ENCODE measurements at places on chromosomes 3 and 15. TPM values are rescaled to one million over a fixed set of nuclear protein-coding genes. Genes with fewer than 3 reads are reported as not detected.

CKMT1B gene
- 41.1 TPM for polyA plus RNA-seq

MESP2 gene
- 0.56 TPM for polyA plus RNA-seq

UROC1 gene
- polyA plus RNA-seq = not detected

CHRNB4 gene
- 0.78 TPM for polyA plus RNA-seq

NR2F2 gene
- 39.7 TPM for polyA plus RNA-seq

SNTN gene
- not detected for polyA plus RNA-seq

EPHB3 gene
- polyA plus RNA-seq = 8.5 TPM

GOLGA6A gene
- polyA plus RNA-seq = not detected

CAMP gene
- 0.87 TPM for polyA plus RNA-seq

ACP3 gene
- 8.3 TPM for polyA plus RNA-seq

ARPP21 gene
- not detected for polyA plus RNA-seq

CHRNA7 gene
- 1.4 TPM for polyA plus RNA-seq

KBTBD12 gene
- polyA plus RNA-seq = 1.1 TPM

GRCh38 chr3:188956839-188957489 is 214.8 kb upstream of the TPRG1 start:
- no peaks in the 10 kb centered on the region for H3K27me3 ChIP-seq
- H3K27ac ChIP-seq = peak overlapping the region; percentile 69
- H3K36me3 ChIP-seq = no peaks in the 10 kb centered on the region
- no peak for DNase-seq
- no peak overlapping the region for H3K4me3 ChIP-seq

DNA sequence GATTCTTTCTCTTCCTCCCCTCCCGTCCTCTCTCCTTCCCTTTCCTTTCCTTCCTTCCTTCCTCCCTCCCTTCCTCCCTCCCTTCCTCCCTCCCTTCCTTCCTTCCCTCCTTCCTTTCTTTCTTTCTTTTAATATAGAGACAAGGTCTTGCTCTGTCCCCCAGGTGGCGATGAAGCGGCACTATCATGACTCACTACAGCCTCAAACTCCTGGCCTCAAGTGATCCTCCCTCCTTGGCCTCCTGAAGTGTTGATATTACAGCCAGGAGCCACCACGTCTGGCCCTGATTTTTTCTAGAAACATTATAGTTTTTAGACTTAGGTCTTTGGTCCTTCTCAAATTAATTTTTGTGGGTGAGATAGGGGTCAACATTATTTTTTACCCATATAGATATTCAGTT is 15.5 kb downstream of the GRM2 start:
- H3K27ac ChIP-seq = no peak overlapping the region
- no peak overlapping the region for H3K4me3 ChIP-seq
- DNase-seq = no peak
- H3K27me3 ChIP-seq = peaks cover 9% of the 10 kb centered on the region
- peaks cover 4% of the 10 kb centered on the region for H3K4me1 ChIP-seq

GRCh38 chr15:85963262-85963760 is 116.4 kb upstream of the AGBL1 start:
- H3K27me3 ChIP-seq = no peaks in the 10 kb centered on the region
- H3K4me1 ChIP-seq = no peaks in the 10 kb centered on the region
- DNase-seq = no peak
- no peak overlapping the region for H3K27ac ChIP-seq

DNA sequence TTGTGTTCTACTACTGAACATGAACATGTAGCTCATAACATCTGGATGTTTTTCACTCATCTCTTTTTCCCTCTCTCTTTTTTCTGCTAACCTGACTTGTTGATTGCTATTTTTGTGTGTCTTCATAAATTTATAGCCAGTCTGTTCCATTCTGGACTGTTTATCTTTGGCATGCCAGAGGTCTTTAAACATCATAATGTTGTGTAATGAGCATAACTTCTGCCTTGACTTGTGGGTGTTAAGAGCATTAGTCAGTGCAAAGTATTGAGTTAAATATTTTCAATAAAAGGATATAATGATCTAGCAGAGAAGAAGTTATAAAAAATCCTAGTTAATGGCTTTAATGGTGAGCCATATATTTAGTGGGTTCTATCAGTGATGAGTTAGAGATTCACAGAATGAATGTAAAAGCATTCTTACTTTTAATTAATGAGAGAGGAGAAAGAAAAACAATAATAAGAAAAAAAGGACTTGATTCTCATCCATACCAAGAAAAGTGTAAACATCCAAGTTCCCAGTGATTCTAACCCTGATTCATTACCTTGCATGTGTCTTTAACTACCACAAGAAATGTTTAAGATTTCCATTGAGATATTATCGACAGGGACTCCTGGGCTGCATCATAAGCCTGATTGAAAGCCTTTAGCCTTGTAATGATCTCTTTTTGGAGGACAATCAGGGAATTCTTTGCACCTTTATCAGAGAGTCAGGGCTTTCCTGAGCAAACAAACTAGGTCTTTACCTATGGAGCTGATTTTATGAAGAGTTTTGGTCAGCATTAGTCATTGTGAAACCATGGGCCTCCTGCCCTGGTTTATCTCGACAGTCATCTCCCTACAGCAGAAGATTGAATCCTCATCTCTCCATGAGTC is 22.9 kb downstream of the MITF start:
- no peaks in the 10 kb centered on the region for H3K27me3 ChIP-seq
- H3K36me3 ChIP-seq = no peaks in the 10 kb centered on the region
- no peak overlapping the region for H3K27ac ChIP-seq
- H3K4me3 ChIP-seq = no peak overlapping the region

- no peaks in the 10 kb centered on the region for H3K4me1 ChIP-seq
- no peak overlapping the region for H3K27ac ChIP-seq
- no peak overlapping the region for H3K4me3 ChIP-seq
- no peak for DNase-seq
- no peaks in the 10 kb centered on the region for H3K36me3 ChIP-seq
Measured at GRCh38 chr3:99111235-99111634, 209.7 kb upstream of the DCBLD2 start.

- H3K27ac ChIP-seq = peak within 1 kb of the TSS; percentile 89
- peaks cover 46% of the 10 kb centered on the region for H3K4me1 ChIP-seq
- no peaks in the 10 kb centered on the region for H3K27me3 ChIP-seq
- peak; percentile 99 for DNase-seq
Measured at GRCh38 chr15:63188926-63189871, at the start of gene RAB8B. RAB8B (plus strand) TSS chr15:63189606; CDS start chr15:63189625, 19 bp downstream.

DNA sequence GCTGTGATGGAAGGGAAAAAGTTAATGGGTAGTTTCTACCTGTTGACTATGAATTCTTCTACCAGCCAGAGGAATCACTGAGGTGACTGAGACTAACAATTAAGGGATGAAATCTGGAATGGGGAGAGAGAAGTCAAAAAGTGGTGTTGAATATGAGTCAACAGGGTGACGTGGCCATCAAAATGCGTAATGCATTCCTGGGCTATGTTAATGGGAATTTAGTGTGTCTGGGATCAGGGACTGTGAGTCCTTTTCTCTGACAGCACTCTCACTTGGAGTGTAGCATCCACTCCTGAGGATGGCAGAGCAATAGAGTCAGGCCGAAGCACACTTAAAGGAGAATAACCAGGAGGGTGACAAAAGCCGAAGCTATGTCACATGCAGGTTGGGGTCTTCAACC is 60.4 kb downstream of the MESD start:
- no peak for DNase-seq
- H3K4me1 ChIP-seq = peaks cover 19% of the 10 kb centered on the region
- H3K36me3 ChIP-seq = no peaks in the 10 kb centered on the region
- no peak overlapping the region for H3K27ac ChIP-seq
- no peaks in the 10 kb centered on the region for H3K27me3 ChIP-seq

DNA sequence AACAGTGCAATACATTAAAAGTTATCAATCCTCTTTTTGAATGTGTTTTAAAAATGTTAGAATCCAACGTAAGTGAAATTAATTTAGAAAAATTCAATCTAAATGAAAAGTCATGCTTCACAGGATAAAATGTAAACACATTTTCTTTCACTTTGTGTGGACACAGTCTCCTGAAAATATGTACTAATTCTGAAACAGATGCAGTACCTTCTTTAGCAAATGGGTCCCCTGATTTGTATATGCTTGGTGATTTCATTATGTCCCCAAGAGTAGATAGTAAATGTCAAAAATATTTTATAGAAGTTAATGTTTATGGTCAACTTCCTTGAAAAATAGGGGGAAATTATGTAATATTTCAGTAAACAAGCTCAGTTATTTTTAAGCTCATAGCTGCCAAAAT is 28.9 kb downstream of the FOXP1 start:
- no peaks in the 10 kb centered on the region for H3K36me3 ChIP-seq
- H3K27me3 ChIP-seq = no peaks in the 10 kb centered on the region
- no peak overlapping the region for H3K4me3 ChIP-seq
- H3K4me1 ChIP-seq = no peaks in the 10 kb centered on the region
- DNase-seq = no peak

DNA sequence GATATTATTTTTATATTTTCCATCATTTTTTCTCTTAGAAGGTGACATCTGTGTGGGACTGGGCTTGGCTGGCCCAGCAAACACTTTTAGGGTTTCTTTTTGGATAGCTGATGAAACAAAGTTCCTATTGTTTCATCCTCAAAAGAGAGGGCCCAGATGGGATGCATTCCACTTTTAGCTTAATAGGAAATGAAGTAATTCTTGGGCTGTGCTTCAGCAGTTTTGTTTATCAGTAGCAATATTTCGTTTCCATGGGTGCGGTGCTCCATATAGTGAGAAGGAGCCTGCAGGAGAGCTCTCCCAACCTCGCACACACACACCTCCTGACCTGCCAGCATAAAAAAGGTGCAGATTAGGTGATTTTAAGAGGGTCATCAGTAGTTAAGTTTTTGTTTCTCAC is 147.5 kb downstream of the AKAP13 start:
- DNase-seq = no peak
- no peaks in the 10 kb centered on the region for H3K27me3 ChIP-seq
- H3K27ac ChIP-seq = no peak overlapping the region
- H3K36me3 ChIP-seq = no peaks in the 10 kb centered on the region
- no peak overlapping the region for H3K4me3 ChIP-seq

DNA sequence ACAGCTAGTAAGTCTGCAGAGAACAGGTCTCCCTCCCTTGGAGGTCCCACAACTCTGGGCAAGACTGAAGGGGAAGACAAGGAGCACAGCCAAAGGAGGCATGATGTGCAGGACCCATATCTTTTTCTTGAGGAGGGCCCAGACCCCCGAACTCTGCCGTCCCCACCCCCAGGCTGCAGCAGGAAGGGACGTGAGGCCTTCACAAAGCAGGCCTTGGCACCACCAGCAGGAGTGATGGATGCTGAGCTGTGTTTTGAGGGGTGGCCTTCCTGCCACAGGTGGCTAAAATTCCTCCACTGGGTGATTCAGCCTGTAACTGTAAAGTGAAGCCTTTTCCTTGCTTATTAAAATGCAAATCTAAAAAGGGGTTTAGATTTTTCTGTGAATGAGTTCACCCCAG is 8.6 kb downstream of the PLA2G4D start:
- H3K4me3 ChIP-seq = no peak overlapping the region
- no peaks in the 10 kb centered on the region for H3K27me3 ChIP-seq
- DNase-seq = no peak
- H3K27ac ChIP-seq = no peak overlapping the region

- no peaks in the 10 kb centered on the region for H3K27me3 ChIP-seq
- H3K27ac ChIP-seq = no peak overlapping the region
- no peak overlapping the region for H3K4me3 ChIP-seq
- no peak for DNase-seq
- H3K4me1 ChIP-seq = no peaks in the 10 kb centered on the region
Measured at GRCh38 chr3:43266995-43267394, 19.3 kb upstream of the SNRK start.

- H3K4me3 ChIP-seq = no peak overlapping the region
- no peak overlapping the region for H3K27ac ChIP-seq
- no peaks in the 10 kb centered on the region for H3K36me3 ChIP-seq
- H3K4me1 ChIP-seq = no peaks in the 10 kb centered on the region
- H3K27me3 ChIP-seq = no peaks in the 10 kb centered on the region
Measured at GRCh38 chr3:61632568-61633175, 71.3 kb downstream of the PTPRG start.

DNA sequence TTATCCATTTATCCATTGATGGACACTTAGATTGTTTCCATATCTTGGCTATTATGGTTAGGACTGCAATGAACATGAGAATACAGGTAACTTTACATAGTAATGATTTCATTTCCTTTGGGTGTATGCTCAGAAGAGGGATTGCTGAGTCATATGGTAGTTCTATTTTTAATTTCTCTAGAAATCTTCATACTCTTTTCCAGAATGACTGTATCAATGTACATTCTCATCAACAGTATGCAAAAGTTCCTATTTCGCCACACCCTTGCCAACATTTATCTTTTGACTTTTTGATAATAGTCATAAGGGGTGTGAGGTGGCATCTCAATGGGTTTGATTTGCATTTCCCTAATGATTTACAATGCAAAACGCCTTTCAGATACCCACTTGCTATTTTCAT is 6.2 kb upstream of the NIPA1 start:
- DNase-seq = no peak
- no peak overlapping the region for H3K4me3 ChIP-seq
- peaks cover 2% of the 10 kb centered on the region for H3K4me1 ChIP-seq

GRCh38 chr3:101676765-101677435 is at the start of gene ZBTB11:
ZBTB11 (minus strand) TSS chr3:101677132; CDS start chr3:101676914, 218 bp downstream.
- peak; percentile 100 for DNase-seq
- peaks cover 23% of the 10 kb centered on the region for H3K4me1 ChIP-seq
- H3K27ac ChIP-seq = peak within 1 kb of the TSS; percentile 99
- H3K4me3 ChIP-seq = peak within 1 kb of the TSS; percentile 93

GRCh38 chr3:106485802-106486201 is 617.0 kb upstream of the CBLB start:
- no peaks in the 10 kb centered on the region for H3K27me3 ChIP-seq
- DNase-seq = no peak
- no peaks in the 10 kb centered on the region for H3K36me3 ChIP-seq
- no peak overlapping the region for H3K4me3 ChIP-seq
- no peaks in the 10 kb centered on the region for H3K4me1 ChIP-seq

- no peaks in the 10 kb centered on the region for H3K4me1 ChIP-seq
- H3K27me3 ChIP-seq = no peaks in the 10 kb centered on the region
- H3K27ac ChIP-seq = no peak overlapping the region
- H3K4me3 ChIP-seq = no peak overlapping the region
- DNase-seq = no peak
Measured at GRCh38 chr3:57852896-57853295, 96.8 kb downstream of the SLMAP start.
